ENCODE measurements at places on chromosomes 5 and 9. TPM values are rescaled to one million over a fixed set of nuclear protein-coding genes. Genes with fewer than 3 reads are reported as not detected.
A peak's percentile ranks its signal among the peaks of the same experiment; 100 is the strongest.

DNA sequence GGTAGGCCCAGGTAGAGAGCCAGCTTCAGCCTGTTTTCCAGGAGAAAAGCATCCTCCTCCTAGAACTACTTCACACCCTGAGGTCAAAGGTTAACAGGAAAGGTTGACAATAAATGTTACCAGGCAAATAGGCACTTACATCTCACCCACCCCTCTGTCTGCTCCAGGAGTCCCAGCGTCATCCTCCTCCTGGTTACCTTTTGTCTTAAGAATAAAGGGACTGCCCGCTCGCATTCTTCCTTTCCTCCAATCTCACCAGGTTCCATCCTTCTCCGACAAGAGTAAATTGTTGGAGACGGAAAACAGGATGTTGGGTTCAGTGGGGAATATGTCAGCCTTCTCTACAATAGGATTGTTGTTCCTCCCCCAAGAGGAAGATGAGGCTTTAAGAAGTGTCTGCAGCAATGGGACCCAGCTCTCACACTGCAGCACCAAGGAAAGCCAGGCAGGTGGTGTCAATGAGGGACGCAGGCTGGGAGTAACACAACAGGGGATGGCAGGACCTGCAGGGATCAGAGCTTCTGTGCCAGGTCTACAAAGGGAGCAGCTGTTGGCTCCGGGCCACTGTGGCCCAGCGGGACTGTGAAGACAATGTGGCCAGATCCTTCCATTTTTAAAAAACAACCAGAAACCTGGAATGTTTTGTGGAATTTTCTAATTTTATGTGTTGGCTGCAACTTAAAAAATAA is 29.0 kb downstream of the FAT2 start:
- no peaks in the 10 kb centered on the region for H3K36me3 ChIP-seq
- no peaks in the 10 kb centered on the region for H3K4me1 ChIP-seq
- peak; percentile 7 for DNase-seq
- H3K27me3 ChIP-seq = no peaks in the 10 kb centered on the region
- no peak overlapping the region for H3K27ac ChIP-seq
- no peak overlapping the region for H3K4me3 ChIP-seq

- H3K4me1 ChIP-seq = peaks cover 8% of the 10 kb centered on the region
- H3K27me3 ChIP-seq = no peaks in the 10 kb centered on the region
- no peaks in the 10 kb centered on the region for H3K36me3 ChIP-seq
- no peak overlapping the region for H3K27ac ChIP-seq
- DNase-seq = no peak
Observed at GRCh38 chr9:35834260-35835215, 5.5 kb downstream of the TMEM8B start.

DNA sequence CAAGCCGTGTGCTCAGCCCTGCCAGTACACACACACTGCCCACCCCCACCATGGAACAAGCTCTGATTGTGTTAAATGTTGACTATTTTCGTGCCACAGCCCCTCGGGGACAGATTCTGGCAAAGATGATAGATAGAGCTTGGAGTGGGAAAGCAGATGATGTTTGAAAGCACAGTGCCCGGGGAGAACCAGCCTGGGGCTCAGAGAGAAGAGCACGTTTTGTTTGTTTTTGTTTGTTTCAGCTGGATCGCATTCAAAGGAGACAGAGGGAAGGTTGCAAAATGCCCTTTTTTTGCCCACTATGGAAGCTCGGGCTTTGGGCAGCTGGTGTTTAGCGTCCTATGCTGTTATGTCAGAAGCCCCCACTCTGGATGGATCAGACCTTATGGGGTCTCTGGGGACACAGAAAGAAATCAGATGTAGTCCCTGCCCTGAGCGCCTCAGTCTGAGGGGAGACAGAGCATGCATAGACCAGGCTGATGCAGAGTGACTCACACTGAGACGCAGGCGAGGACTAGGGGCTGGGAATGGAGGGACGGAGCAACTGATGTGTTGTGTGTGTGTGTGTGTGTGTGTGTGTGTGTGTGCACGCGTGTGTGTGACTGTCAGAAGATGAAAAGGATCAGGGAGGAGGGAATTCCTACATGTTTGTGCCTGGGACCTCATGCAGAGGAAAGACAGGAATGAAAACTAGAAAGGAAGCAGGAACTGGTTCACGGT is 229.7 kb downstream of the MELK start:
- H3K4me3 ChIP-seq = no peak overlapping the region
- no peaks in the 10 kb centered on the region for H3K27me3 ChIP-seq
- H3K36me3 ChIP-seq = no peaks in the 10 kb centered on the region

The ZNF354C gene
- 11.3 TPM for total RNA-seq

DNA sequence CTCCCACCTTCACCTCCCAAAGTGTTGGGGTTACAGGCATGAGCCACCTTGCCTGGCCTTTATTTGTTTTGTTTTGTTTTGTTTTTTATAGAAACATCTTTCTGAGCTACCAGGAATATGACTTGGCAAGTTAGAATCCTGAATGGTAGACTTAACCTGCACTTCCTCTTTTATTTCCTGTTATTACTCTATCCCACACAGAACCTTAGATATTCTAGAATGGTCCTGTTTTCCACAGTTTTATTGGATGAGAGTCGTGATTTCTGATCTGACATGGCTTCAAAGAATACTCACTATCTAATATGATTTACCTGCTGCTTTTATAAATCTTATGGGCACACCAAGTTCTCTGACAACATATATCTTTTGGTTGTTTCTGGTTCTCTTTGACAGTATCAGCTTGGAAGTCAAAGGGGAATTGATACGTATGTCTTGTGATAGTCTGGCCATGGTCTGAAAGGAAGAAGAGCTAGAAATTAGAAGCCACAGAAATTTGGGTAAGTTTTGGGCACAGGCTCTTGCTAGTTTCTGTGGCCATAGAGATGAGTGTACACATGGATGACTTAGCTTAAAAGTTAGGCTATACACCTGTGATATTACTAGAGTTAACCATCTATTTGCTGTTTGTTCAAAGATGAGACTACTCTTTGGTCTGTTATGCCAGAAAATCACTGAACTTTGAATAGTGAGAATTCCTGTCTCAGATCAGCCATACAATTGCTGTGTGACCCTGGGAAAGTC is 4.7 kb upstream of the PANK3 start:
- no peak overlapping the region for H3K27ac ChIP-seq
- H3K4me1 ChIP-seq = peaks cover 5% of the 10 kb centered on the region
- H3K27me3 ChIP-seq = no peaks in the 10 kb centered on the region
- DNase-seq = no peak

GRCh38 chr9:108058135-108058814 is 568.7 kb upstream of the KLF4 start:
- peaks cover 15% of the 10 kb centered on the region for H3K4me1 ChIP-seq
- H3K27me3 ChIP-seq = no peaks in the 10 kb centered on the region
- no peaks in the 10 kb centered on the region for H3K36me3 ChIP-seq
- no peak for DNase-seq
- no peak overlapping the region for H3K27ac ChIP-seq

- H3K36me3 ChIP-seq = no peaks in the 10 kb centered on the region
- no peak overlapping the region for H3K27ac ChIP-seq
- no peak for DNase-seq
- H3K27me3 ChIP-seq = no peaks in the 10 kb centered on the region
- H3K4me1 ChIP-seq = peaks cover 13% of the 10 kb centered on the region
Observed at GRCh38 chr9:87350915-87351314, 146.8 kb upstream of the DAPK1 start.

The RASGEF1C gene
- 0.42 TPM for total RNA-seq

GRCh38 chr9:77424993-77425392 is 223.1 kb downstream of the GNA14 start:
- no peaks in the 10 kb centered on the region for H3K27me3 ChIP-seq
- no peak overlapping the region for H3K27ac ChIP-seq
- no peaks in the 10 kb centered on the region for H3K4me1 ChIP-seq
- H3K36me3 ChIP-seq = no peaks in the 10 kb centered on the region
- no peak overlapping the region for H3K4me3 ChIP-seq
- no peak for DNase-seq

DNA sequence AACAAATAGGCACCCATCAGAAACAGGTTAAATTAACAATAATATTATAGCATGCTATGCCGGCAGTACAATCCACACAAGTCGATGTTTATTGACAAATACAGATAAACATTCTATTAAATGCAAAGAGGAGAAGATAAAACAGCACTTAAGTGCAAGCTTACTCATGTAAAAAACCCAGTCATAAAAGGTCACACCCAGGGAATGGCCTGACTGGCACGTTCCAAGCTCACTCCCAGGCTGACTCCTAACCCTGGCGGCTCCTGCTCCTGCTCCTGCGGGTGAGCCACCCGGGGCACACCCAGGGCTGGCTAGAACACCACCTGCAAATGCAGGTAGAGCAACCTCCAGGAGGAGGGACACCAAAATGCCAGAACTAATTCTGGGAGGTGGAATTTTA is 66.9 kb downstream of the SEMA4D start:
- DNase-seq = no peak
- H3K36me3 ChIP-seq = no peaks in the 10 kb centered on the region
- H3K27ac ChIP-seq = peak overlapping the region; percentile 45
- no peak overlapping the region for H3K4me3 ChIP-seq
- H3K27me3 ChIP-seq = no peaks in the 10 kb centered on the region
- peaks cover 33% of the 10 kb centered on the region for H3K4me1 ChIP-seq

DNA sequence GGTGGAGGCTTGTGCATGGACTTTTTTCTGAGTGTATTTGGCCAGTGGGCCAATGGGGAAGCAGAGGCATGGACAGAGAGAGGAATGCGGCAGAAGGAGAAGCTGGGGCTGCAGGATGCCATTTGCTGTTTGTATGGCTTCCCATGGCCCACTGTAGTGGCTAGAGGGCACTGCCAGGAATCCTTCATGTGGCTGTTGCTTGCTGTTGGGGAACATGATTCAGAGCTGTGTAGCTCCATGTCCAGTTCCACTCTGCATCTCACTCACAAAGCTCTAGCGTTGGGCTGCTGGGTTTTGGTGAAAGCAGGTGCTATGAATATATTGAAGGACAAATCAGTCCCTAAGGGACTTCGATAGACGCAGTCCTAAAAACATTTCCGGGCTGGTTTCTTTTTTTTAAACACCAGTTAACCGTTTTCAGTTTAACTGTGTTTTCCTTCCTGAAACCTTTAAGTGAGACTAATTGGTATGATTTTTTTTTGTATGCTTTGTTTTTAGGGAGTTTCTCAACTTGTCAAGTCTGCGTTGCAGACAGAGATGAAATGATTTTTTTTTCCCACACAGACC is 51.3 kb downstream of the SLC22A5 start:
- no peaks in the 10 kb centered on the region for H3K4me1 ChIP-seq
- H3K4me3 ChIP-seq = no peak overlapping the region
- H3K36me3 ChIP-seq = no peaks in the 10 kb centered on the region
- no peak for DNase-seq
- H3K27me3 ChIP-seq = no peaks in the 10 kb centered on the region
- no peak overlapping the region for H3K27ac ChIP-seq

DNA sequence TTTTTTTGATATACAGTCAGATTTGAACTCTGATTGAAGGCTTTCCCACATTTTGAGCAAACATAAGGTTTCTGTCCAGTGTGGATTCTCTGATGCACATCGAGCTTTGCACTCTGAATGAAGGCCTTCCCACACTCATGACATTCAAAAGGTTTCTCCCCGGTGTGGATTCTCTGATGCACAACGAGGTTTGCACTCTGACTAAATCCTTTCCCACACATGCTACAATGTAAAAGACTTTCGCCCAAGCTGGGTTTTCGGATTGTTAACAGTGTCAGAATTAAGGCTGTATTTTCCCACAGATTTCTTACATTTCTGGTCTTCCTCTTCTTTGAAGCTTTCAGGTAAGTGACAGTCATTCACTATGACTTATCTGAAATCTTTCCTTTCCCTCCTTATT is 44.3 kb downstream of the GHR start:
- H3K27ac ChIP-seq = no peak overlapping the region
- no peaks in the 10 kb centered on the region for H3K36me3 ChIP-seq
- no peaks in the 10 kb centered on the region for H3K4me1 ChIP-seq
- DNase-seq = no peak

All from GM23338 (cell line).